ENCODE measurements at places on chromosomes 7 and 10.

- DNase-seq, result no peak
These were observed 54.5 kb upstream of the ATP6V0A4 start for GRCh38 chr7:138852469-138852868.

DNA sequence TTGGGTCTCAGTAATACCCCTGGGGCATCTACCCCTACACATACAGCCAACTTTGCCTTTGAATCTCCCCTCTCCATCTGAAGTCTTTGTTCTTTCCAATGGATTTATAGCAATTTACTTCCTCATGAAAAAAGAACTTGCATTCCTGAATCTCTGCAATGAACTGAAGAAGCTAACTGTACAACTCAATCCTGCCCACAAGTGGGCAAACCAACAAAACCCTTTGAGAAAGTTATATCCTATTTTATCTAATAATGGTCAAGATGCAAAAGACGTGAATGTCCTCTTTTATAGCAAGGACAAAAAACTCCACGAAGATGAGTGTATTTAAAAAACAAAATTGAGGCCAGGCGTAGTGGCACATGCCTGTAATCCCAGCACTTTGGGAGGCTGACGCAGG, 991.3 kb downstream of the LRMDA start:
- no peak for DNase-seq

GRCh38 chr7:28747404-28747803, 210.7 kb downstream of the TRIL start:
- no peak for DNase-seq

- no peak for DNase-seq
These were observed 11.5 kb downstream of the IDE start for GRCh38 chr10:92562424-92562823.

GRCh38 chr10:83937826-83938225, 201.5 kb upstream of the GHITM start:
- no peak for DNase-seq

DNA sequence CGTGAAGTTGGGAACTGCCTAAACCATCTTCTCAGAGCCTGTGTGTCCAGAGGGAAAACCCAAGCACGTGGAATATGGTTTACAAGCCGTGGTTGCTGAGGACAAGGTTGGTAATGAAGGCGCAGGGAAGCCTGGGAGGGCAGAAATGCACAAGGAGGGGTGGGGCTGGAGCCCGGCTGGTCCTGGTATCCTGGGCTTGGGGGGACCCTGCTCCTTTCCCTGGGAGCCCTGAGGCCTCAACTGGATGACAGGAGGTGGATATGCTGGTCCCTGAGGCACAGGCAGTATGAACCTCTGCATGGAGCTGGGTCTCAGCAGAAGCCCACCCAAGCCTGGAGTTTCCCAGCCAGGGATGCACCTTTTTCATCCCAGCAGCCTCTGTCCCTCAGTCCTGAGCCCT, 80.3 kb upstream of the RET start:
- DNase-seq, result no peak

DNA sequence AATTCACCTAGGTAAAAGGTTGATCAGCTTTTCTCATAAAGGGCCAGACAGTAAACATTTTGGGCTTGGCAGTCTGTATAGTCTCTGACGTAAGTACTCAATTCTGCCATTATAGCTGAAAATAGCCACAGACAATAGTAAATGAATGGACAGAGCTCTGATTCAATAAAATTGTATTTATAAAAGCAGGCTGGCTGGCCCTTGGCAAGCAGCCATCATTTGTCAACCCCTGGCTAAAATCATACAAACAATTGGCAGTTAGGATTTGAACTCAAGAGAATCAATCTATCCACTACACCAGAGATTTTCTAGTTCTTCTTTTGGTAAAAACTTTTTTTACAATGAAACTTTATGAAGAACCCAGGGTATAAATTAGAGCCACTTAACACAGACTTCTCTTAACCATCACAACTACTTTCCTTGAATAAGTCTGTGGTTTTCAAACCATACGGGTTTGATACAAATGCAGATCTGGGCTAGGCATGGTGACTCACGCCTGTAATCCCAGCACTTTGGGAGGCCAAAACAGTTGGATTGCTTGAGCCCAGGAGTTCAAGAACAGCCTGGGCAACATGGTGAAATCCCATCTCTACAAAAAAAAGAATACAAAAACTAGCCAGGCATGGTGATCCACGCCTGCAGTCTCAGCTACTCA, 124.5 kb downstream of the SLC16A9 start:
- no peak for DNase-seq

DNA sequence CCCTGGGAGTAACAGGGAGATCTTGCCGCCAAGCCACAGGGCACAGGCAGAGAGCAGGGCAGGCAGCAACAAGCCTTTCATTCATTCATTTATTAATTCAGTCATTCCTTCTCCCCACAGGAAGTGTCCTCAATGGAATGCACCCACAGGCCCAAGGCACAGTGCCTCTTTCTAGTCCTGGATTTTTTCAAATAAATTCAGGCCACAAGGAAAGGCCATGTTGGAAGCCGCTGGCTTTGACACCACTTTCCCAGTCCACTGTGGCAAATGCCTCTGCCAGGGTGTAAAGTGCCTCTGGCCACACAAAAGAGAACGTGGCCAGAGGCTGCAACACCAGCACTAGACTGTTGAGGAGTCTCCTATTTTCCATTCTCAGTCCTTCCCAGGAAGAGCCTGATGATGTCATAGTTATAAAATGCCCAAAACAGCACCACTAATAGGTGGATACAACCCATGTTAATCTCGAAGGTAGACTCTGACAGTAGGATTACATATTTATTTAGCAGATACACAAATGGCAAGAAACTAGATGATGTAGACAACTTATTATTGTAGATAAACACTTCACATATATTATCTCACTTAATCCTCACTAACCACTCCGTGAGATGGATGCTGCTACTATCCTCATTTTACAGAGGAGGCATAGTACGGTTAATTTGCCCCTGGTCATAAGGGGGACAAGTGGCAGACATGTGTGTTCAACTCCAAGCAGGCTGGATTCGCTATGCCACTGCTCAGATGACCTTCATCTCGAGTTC, 5.5 kb downstream of the JAZF1 start:
- no peak for DNase-seq

DNA sequence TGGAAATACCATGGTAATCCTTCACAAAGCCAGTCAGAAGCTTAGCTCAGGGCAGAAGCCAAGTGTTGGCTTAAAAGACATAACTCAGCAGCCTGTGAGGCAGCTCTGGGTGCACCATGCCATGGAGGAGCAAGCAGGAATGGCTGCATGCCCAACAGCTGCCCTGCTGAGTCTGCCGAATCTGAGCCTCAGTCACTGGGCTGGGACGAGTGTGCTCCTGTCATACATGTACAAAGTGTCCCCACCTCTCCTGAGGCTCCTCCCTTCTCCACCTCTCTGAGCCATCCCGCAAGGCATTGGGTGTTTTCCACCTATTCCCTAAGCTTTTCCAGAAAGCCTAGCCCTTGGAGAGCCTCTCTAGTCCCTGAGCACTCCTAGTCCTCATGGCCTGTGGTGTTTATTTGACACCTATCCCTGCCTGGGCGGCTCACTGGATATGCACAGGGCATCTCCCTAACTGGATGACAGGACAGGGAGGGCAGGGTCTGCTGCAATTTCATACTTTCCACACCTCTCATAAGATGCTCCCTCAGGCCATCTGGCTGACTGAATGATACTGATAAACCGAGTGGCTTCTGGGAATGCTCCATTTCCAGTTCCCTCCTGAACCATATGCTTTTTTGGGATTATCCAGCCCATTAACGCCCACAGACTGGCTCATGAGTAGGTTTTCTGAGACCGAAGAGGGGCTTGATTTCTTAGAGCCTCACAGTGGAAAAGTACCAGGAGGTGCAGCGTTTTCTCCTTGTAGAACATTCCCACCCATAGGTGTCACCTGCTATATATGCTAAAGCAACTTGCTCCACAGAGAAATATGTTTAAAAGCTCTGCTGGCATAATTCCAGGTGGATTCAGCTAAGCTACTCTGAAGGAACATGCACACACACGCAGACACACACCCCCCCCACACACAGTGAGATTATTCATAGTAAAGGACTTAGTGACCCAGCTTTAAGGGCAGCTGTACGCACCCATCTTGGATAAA, 199.3 kb downstream of the SNX10 start:
- no peak for DNase-seq

- DNase-seq, result no peak
These were observed 72.6 kb downstream of the OSBPL3 start for GRCh38 chr7:24907311-24907886.

DNA sequence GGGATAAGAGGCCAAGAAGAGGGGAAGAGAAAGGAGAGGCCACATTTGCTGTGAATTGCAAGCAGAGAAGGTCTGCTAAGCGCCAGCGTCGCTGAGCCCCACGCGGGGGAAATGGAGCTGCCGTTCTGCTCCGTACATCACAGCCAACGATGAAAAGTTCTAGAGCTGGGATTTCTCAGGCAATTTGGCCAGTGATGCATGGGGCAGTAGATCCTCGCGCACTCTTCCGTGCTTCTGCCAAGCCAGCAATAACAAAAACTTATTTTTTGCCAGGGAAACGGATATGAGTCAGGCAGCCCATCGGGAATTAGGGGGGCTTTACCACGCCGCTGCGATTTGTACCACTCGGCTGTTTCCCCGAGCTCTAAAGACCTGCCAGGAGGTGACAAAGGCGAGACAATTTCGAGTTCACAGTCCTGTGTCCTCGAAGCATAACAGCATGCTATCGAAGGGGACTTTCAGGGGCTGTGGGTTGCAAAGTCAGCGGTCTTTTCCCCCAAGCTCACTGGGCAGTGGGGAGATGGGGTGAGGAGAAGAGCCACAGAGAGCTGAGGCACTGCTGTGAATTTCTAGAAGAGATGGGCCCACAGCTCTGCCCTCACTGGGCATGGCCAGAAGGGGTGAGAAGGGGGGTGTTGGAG, 30.0 kb upstream of the SLF2 start:
- DNase-seq, result no peak

DNA sequence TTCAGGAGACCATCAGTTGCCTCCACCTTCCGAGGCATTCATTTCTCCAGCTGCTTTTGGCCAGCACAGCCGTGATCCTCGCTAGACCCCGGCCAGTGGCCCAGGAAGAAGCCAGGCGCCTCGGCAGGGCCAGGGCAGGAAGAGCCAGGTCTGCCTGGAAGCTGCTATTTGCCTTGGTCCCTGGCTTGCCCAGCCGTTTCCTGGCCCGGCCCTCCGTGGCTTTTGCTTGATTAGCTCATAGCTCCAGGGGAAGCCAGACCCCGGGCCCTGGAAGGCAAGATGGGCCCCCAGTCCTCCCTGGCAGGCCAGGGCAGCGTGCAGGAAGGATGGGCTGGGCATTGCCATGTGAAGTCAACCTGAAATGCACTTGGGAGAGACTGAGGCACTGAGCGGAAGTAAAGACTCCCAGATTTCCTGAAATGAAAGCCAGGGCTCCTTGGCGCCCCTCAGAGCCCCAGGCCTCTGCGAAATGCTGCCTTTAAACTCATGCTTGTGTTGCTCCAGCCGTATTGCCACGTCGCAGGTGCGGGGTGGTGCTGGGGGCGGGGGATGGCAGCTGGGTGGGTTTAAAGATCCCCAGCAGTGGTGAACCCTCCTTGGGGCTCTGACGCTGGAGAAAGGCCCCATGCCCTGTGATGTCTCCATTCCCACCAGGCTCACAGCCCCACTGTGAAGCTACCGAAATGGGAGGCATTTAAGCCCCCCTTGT, 160.6 kb downstream of the GRK5 start:
- no peak for DNase-seq

- no peak for DNase-seq
These were observed 41.4 kb downstream of the ZMYND11 start for GRCh38 chr10:176677-177076.

DNA sequence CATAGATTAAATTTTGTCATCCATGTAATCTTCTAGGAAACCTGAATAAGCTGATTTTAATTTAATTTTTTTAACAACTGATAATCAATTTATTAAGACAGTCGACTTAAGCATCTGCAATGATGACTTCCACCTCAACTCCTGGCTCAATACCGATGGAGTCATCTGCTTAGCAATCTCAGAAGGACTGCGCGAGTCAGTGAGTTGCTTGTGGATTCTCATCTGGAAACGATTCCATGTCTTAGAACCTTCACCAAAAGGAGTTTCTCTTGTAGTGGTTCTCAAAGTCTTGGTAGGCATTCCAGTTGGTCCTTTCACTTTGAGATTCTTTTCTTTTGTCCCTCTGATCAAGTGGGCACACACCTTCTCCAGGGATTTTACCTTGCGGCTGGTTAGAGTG, 85.5 kb downstream of the XRCC2 start:
- no peak for DNase-seq

DNA sequence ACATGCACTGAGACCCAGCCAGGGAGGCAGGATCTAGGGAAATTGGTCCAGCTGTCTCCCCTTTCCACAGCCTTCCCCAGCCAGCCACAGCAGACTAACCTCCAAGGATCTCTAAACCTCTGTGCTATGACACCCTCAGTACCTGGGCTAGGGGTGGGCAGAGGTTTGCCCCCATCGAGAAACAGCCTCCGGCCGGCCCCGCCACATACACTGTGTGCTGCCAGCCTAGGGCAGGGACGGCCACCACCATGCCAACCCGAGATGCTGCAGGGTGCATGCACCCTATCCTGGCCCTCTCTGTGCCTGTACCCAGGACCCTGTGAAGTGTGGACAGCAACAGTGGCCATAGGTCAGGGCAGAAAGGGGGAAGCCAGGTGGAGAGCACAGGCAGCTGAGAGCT, 58.1 kb downstream of the PARP12 start:
- DNase-seq, result no peak
